Thymus (tissue), 14 donors: ENCODE measurements at places on chromosomes 7 and 10. TPM values are rescaled to one million over a fixed set of nuclear protein-coding genes. Genes with fewer than 3 reads are reported as not detected.

- no peak for DNase-seq
These were observed 683.1 kb downstream of the NRG3 start for GRCh38 chr10:82558014-82558607.

- no peak for DNase-seq
These were observed 65.0 kb downstream of the PRKCQ start for GRCh38 chr10:6514844-6515780.

GRCh38 chr10:8835453-8836167 lies 781.1 kb downstream of the GATA3 start:
- no peak for DNase-seq

Gene TRIM50
- 0.21 TPM for polyA plus RNA-seq

Gene LRRD1
- 0.05 TPM for polyA plus RNA-seq

- DNase-seq: no peak
These were observed 20.1 kb downstream of the SFR1 start for GRCh38 chr10:104142081-104142480.

Gene MKX
- 0.34 TPM for polyA plus RNA-seq

DNA sequence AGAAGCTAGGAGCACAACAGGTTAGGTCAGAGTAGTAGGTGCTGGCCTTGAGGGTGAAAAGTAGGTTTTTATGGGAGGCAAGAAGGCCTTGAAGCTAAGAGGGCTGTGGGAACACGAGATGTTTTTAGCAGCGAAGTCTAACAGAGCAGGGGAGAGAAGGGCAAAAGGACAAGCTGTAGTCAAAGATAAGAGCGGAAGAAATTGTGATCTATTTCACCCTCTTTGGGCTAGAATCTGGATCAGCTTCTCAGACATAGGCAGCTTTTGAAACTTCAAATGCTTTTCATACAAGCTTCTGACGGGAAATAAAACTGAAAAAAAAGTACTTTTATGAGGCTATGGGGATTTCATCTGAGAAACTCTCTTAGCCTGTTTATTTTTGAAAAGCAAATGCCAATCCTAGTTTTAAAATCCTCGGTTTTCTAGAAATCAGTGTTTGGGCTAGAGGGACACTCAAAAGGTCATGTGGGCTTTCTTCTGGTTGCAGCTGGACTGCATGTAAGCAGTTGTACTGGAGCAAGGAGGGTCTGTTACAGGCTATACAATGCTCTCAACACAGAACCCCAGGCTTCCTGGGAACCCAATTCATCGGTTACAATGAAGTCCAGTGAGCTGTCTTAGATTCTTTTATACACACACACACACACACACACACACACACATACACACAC lies 83.6 kb downstream of the RNF216 start:
- DNase-seq: no peak

Gene GRK5
- polyA plus RNA-seq: 14.4 TPM

GRCh38 chr10:71397296-71398212 lies 834 bp downstream of the CDH23 start:
- no peak for DNase-seq

Gene FBXO24
- polyA plus RNA-seq: 1.3 TPM
